ENCODE measurements at places on chromosomes 7 and 10.

DNA sequence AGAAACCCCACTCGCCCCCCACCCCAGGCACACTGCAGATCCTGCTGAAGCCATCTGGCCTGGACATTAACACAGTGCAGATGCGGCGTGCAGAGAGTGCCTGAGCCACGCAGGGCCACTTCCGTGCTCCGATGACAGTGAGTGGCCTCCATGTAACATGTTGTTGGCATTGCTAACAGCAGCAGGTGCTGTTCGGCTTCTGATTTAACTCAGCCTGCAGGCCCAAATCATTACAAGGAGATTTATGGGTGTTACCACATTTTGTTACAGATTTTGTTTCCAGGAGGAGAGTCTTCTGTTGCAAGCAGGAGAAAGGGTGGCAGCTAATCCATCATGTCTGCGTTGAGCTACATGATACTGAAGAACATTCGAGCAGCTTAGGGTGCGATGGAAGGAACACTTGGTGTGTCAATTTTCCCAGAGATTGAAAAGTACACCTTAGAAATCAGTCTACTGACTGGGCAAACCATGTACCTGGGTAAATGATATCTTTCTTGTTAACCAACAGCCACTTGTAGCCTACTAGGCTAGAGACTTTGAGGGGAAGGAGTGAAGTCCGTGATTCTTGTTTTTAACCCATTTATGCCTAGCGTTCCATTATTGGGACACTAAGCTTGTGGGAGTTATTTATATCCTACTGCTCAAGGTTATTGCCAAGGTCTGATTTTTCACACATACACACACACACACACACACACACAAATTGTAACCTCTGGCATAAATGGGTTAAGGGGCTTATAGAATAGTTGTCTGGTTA, 90.0 kb downstream of the JCAD start:
- no peak for DNase-seq

DNA sequence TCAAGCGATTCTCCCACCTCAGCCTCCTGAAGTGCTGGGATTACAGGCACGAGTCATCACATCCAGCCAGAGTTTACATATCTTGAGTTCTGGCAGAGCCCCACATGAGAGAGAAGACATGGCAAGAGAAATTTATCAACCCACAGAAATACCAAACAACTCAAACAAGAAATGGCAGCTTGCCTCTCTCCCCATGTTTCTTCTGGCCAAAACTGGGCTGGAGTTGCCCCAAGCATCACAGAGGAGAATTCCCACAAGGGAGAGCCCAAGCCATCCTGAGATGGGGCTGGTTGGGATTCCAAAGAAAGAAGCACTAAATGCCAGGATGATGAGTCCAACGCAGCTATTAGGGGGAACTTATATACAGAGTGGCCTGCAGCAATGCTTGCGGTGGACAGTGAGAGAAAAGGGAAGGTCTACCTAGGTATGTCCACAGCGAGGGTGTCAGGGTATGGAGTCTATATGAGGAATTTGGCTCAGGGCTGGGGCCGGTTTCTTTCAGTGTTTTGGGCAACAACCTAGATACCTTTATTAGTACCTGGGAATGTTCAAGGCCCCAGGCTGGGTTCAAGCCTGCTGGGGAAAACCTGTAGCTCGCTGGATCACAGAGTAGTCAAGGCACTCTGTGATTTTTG, 14.5 kb upstream of the PAX4 start:
- DNase-seq: no peak

- DNase-seq: no peak
These were observed 92.0 kb upstream of the FAM180A start for GRCh38 chr7:135840591-135840990.

DNA sequence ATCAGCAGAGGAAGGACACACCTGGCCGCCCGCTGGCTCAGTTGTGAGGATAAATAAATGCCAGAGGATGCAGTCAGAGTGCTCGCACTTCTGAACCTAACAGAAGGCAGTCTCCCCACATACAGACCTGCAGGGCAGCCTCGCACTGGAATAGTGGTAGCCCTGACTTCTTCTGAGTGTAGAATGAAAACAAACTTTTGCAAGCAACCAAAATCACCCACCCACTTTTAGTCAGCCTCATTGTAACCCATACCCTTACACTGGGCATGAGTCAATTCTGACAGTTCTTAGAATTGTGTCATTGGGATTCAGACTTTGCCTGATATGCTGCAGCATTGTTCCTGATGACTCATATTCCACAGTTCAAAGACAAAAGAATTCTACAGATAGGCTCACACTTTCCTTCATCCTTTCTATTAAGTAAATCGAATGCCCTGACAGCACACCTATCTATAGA, 167.0 kb upstream of the CDK1 start:
- DNase-seq: no peak

DNA sequence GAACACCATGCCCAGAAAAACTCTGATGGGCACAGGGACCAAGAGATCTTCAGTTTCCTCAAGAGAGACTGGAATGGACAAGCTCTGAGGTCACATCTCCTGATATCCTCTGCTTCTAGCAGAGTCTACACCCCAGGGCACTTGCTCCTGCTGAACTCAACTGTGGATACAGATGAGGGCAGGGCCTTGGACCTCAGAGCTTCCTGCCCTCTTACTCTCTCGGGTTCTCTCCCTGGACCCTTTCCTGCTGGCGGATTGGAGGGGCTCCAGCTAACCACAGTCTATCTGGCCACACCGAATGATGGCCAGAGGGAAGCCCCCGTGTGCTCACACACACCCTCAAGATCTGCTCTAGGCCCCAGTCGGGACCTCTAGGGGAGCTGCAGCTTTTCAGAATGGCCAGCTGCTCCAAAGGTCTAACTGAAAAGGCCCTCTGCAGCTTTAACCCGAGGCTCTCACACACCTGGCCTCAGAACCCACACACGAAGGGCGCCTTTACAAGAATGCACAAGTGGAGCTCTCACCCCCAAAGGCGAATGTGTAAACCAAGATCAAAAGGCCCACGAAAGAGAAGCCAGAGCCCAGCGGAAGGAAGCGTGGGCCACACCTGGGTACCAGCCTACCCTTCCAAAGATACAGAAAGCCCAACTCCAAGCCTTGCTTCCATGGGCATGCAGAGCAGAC, 65.5 kb downstream of the FAM53B start:
- no peak for DNase-seq

DNA sequence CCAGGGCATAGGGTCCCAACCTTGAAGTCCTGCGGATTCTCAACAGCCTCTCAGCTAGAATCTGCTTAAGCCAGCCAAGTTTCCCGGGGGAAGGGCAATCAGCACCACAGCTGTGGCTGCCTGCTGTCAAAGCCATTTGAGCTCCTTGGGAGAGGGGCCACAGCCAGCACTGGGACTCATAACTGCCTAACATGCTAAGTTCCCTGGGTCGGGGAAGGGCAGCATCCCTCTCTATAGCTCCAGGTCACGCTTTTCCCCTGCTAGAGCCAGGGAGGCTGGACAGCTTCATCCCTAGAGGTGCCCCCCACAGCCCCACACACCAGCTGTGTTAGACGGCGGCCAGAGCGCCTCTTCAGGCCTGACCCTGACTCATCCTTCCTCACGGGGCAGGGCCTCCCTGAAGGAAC, 49.6 kb upstream of the PDE1C start:
- no peak for DNase-seq

GRCh38 chr7:70935311-70935710, 196.6 kb upstream of the GALNT17 start:
- DNase-seq: no peak

GRCh38 chr10:6354168-6354772, 151.5 kb downstream of the PFKFB3 start:
- DNase-seq: no peak

GRCh38 chr10:17673471-17674061, 29.6 kb downstream of the STAM start:
- no peak for DNase-seq

- no peak for DNase-seq
These were observed 54.6 kb downstream of the VSTM2A start for GRCh38 chr7:54596747-54597146.

DNA sequence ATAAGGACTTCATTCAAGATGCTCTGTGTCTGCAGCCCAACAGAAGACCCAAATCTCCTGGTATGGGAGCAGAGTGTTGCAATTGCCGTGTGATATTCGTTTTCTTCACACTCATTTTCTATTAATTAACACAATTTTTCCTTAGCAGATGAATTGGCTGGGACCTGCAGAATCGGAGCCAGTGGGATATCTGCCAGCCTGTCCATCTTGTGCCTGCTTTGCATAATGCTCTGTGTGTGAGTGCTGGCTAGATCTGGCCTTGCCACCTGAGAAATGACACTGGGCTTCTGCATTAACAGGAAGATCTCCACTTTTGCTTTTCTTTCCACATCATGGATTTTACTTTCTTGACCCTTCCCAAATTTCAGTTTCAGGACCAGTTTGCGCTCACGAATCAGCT, 70.4 kb upstream of the GPR158 start:
- no peak for DNase-seq

DNA sequence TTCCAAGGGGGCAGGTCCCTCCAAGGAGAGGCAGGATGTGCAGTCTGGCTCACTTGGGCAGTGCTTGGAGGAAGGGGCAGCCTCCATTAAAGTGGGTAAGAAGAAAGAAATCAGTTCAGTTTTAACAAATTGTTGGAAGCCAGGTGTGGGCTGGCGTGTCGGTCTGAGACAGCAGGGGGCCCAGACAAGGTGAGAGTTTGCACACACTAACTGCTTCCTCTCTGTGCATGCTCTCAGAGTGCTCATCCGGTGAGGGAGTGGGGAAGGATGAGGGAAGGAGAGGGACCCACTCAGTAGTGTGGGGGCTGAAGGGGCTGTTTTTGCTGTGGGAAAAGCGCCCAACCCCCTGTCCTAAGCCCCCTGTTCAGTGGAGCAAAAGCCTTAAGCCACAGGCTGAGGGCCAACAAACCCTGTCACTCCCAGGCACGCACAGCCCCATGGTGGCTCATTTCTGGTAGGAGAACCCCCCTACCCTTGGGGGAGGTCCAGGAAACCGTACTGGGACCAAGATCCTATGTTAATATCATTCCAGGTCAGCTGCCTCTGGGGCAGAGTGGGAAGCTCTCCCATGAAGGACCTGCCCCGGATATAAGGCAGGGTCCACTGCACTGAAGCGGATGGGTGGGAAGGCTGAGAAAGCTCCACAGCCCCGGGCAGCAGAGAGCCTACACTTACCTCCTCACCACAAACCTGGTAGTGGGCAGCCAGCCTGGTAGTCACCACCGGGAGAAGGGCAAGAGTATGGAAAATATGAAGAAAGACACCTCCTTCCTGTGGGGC, 5.1 kb upstream of the PCBD1 start:
- DNase-seq: no peak

DNA sequence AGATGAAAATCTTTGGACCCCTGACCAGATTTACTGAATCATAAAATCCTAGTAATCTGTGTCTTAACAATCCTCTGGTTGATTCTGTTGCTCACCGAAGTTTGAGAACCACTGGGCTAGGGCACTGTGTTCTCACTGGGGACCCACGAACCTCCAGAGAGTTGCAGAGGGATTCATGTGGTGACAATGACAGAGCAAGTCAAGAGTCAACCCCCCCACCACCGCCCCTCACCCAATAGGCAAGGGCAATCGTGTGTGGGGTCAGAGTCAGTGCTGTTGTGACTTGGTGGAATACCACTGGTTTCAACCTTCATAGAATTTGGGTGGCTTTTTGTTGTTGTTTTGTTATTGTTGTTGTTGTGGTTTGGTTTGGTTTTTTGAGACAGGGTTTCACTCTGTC, 23.5 kb upstream of the NRP1 start:
- no peak for DNase-seq

DNA sequence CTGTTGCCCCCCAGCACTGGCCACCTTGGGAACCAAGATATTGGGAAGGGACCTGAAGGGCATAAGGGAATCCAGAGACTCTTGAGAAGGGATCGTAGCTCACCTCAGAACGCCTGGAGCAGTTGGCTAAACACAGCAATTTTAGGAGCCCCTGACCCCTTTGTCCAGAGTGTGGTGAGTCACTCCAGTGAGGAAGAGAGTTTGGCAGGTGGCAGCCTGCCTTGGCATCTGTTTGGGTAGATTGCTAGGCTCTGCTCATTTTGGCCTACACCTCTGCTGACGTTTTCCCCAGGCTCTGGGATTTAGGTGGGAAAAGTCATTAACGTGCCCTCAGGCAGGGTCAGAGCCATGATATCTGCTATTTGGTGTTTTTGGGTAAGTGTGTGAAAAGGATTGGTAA, 100.6 kb downstream of the GRB10 start:
- DNase-seq: no peak

GRCh38 chr10:119315128-119316001, 108.0 kb downstream of the GRK5 start:
- DNase-seq: no peak

DNA sequence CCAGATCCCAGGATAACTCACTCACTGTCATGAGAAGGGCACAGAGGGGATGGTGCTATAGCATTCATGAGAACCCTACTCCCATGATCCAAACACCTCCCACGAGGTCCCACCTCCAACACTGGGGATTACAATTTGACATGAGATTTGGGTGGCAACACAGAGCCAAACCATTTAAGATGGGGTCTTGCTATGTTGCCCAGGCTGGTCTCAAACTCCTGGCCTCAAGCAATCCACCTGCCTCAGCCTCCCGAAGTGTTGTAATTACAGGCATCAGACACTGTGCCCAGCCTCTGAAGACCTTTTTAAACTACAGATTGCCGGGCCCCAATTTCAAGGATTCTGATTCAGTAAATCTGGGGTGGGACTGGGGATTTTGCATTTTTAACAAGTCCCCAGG, 98.5 kb downstream of the BAMBI start:
- no peak for DNase-seq

DNA sequence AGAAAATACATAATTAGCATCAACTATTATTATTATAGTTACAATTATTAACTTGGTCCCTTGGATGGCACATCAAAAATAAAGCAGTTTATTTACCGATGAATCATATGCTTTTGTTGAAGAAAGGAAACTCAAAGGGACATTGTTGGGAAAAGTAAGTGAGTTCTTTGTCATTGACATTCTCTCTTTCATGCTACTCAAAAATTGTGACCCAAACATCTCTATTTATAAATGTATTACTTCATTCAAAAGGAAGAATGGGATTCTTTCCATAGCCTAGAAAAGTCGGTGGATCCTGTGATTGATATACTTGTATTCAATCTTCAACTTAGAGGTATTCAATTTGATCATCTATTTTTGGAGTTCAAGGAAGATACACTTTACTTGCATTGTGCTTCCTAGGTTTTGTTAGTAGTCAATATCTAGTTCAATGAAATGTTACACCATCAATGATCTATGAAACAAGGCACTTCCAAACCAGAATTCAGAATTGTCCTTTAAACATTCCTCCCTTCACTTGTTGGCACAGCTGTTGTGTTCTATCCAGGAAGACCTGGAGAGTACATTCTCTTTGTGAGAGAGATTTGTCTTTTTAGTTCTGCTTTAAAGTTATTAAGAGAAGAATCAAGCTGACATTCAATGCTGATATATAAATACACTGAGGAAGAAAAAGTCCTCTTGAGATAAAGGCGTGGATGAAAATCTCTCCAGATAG, 235.2 kb downstream of the TMEM26 start:
- DNase-seq: no peak

DNA sequence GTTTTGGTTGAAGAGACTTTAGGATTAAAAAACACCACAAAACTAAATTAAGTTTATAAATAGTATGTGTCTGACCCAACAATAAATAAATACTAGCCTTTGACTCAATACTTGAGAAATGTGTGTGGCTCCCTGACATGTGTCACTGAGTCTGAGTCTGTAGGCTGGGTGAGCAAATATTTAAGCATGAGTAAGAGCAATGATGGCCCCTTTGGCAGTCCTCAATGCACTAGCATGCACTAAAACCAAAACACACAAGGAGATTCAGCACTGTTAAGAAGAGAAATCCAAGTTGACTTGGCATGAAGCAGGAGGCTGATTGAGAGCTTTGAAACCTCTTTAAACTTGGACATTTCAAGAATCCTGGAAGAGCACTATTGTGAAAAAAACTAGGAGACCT, 37.1 kb downstream of the CCDC71L start:
- no peak for DNase-seq

All from uterus (tissue), 4 donors.